Stimulated activated CD4-positive, alpha-beta T cell treated with anti-CD3 and anti-CD28 coated beads, Interleukin-4, amount 100 ng/mL, for 4 hours (primary cell): ENCODE measurements at places on chromosomes 5 and 9.

DNA sequence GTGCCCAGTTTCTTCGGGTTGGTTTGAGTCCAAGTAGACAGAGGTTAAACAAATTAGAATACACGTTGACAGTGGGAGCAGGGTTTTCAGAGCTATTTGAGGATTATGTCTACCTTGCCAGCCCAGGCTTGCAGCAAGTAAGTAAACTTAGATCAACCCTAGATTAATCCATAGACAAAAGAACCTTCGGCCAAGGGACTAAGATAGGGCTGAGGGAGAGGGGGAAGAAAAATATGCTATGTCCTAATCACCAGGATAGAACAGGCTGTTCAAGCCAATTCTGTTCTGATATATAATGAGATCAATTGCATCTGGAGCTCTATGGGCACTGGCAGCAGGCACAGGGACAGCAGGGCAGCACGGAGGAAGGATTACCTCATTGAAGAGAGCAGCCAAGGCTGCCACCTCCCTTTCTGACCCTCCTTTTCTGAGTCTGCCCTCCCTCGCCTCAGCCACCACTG is 377.7 kb downstream of the PIK3R1 start:
- no peak for DNase-seq

DNA sequence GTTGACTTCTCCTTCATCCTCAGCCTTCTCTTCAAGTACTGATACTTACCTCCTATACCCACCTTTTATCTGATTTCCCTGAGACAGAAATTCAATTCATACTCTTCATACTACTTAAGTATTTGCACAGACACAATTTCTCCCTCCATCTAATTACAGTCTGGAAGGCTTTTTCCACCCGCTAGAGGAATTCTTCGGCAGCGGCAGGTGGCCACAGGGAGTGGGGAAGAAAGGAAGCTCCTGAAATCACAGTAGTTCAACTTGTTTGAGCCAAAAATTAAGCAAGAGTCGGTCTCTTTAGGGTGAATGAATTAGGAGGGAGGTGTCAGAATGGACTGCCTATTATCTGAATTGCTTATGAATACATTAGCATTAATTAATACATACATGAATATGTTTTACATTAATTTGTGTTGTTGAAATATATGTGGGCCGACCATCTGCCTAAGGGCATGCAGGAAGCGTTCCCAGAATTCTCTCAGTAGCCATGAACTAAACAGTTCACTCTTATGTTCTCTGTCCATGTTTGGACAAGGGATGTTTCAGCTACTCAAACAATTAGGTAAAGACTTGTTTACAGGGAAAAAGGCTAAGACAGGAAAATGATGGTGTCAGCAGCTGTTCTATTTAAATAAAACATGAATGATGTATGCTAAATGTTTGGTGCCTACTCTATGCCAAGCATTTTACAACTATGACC is 101.4 kb upstream of the SMARCA2 start:
- no peak for DNase-seq

DNA sequence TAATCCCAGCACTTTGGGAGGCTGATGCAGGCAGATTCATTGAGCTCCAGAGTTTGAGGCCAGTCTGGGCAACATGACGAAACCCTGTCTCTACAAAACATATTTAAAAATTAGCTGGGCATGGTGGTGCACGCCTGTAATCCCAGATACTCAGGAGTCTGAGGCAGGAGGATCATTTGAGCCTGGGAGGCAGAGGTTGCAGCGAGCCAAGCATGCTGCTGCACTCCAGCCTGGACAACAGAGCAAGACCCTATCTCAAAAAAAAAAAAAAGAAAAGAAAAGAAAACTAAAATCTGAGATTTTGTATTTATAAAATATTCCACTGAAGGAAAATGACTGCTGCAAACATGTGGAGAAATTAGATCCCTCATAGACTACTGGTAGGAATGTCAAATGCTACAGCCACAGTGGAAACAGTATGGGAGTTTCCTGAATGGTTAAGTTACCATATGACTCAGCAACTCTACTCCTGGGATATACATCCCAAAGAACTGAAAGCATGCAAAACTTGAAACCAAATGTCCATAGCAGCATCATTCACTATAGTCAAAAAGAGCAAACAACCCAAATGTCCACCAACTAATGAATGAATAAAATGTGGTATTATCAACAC is 106.1 kb downstream of the UBAP2 start:
- no peak for DNase-seq

DNA sequence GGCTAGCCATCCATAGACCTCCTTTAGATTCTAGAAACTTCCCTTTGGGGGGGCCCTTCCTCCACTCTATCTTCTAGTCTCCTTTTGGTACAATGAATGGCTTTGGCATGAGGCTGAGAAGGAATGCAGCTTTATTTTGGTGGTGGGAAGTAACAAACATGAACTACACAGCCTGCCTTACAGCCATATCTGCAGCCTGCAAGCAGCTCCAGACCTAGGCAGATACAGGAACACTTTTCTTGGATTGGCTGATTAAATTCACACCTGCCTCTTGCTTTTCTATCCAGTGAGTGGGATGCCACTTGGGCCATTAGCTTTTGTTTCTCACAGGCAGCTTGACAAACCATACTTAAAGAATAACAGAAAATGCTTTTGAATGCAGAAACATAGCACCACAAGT is 28.2 kb downstream of the NR6A1 start:
- DNase-seq: no peak

GRCh38 chr9:133160742-133161546 is 2.8 kb downstream of the GBGT1 start:
- DNase-seq: peak; percentile 26

- no peak for DNase-seq
Observed at GRCh38 chr5:122478741-122479442, 166.9 kb downstream of the SNCAIP start.
